Umbilical cord (tissue), 2 donors: ENCODE measurements at places on chromosomes 13 and 19. TPM values are rescaled to one million over a fixed set of nuclear protein-coding genes. Genes with fewer than 3 reads are reported as not detected.

IFNL1 gene
- not detected for total RNA-seq

ZNF534 gene
- 6.5 TPM for total RNA-seq

FARP1 gene
- total RNA-seq = 56.6 TPM

CGB2 gene
- total RNA-seq = 5.5 TPM

KLK4 gene
- 1.4 TPM for total RNA-seq

CCDC8 gene
- total RNA-seq = 61.2 TPM

CEACAM19 gene
- total RNA-seq = not detected

TRPC4 gene
- total RNA-seq = 24.6 TPM

TPTE2 gene
- not detected for total RNA-seq

PKN1 gene
- 59.7 TPM for total RNA-seq

COX7A1 gene
- total RNA-seq = 4.3 TPM

POU2F2 gene
- 2.9 TPM for total RNA-seq

CYP2S1 gene
- 1.2 TPM for total RNA-seq

LYL1 gene
- 13.0 TPM for total RNA-seq

ATP7B gene
- 18.3 TPM for total RNA-seq

F10 gene
- total RNA-seq = 31.3 TPM

AMH gene
- 3.1 TPM for total RNA-seq

DNA sequence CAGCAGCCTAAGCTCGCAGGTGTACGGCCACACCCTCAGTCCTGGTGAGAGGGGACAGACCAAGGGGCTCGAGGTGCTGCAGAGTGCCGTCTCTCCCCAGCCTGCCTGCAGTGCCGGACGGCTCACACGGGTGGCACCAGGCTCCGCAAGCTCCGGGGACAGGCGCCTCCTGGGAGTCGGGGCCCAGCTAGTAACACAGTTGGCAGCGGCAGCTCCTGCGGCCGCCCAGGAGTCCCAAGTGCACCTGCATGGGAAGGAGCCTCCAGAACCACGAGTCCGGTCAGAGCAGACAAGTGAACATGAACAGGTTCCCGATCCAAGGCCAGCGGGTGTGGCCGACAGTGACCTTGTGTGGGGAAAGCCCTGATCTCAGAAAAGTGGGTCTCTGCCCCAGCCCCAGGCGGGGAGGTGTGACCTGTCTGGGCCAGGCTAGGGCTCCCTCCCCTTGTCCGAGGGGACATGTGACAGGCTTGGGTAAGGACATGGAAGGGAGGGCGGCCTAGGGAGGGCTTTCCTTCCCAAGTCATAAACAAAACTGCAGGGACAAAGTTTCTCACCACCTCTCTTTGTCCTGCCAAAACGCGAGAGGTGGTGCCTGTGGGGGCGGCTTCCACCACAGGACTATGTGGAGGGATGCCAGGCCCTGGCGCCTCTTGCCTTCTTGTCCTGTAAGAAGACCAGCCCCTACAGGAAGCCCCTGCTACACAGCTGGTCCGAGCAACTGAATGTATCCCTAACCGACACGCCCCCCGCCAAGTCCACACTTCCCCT, 46.5 kb downstream of the MLLT1 start:
- DNase-seq = peak; percentile 27

DNA sequence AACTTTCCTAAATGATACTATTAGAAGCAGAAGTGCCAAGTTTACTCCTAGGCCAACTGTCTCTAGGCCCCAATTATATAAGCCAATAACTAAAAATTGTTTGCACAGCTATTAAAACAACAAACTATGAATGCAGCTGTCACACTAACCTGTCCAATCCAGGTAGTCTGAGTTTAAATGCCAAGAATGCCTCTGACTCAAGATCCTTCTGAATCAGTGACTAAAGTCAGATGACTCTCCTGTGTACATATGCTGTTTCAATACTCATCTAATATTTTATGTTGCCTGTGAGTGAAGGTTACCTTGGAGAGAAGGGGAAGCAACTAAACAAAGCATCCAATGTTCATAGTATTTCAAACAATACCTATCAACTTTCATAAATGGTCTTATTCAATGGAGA, 257.0 kb downstream of the ENOX1 start:
- no peak for DNase-seq

DNA sequence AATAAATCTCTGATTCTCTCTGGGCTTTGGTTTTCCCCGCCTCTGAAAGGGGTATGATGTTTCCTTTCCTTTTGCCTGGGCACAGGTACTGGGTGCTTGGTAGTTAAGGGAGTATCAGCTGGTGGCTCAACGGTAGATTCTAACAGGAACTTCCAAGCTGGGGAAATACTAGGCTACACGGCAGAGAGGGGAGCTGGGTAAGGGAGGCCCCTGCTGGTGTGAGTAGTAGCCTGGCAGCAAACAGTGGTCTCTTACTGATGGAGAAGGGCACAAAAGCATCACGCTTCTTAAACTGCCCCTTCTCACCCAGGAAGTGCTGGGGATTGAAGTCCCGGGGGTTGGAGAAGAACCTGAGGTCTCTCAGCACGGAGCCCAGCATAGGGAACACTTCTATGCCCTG, 26.9 kb upstream of the CYP2A7 start:
- no peak for DNase-seq

GRCh38 chr13:98494769-98495168, 82.1 kb downstream of the STK24 start:
- DNase-seq = no peak

GRCh38 chr13:114088234-114088633, 44.2 kb downstream of the RASA3 start:
- no peak for DNase-seq

- peak; percentile 61 for DNase-seq
Observed at GRCh38 chr13:45396533-45397095, 21.6 kb downstream of the SLC25A30 start.

DNA sequence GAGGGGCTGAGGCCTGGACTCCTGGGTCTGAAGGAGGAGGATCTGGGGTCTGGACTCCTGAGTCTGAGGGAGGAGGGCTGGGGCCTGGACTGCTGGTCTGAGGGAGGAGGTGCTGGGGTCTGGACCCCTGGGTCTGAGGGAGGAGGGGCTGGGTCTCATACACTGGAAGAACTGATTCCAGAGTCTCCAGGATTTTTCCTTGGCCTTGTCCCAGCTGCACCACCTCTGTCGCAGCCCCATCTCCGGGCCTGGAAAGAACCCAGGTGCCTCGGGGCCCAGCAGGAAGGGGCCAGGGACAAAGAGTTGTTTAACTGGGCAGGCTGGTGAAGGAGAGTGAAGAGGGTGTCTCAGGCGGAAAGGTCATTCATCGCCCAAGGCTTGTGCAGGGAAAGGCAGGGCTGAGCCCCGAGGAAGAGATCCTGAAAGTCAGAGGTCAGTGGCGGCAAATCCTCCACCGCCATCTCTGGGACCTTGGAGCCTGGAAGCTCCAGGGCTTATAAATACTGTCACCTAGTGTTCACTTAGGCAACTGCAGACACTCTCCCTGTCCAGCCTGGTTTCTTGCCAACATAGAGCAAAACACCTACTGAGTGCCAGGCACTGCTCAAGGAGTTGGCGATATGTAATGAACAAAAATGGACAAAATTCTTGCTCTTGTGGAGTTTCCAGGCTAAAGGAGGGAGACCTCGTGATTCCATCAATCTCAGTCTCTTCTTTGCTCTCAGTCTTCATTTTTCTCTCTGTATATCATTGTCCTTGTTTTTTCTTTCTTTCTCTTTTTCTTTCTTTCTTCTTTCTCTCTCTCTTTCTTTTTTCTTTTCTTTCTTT, 4.4 kb upstream of the KCNN4 start:
- peak; percentile 65 for DNase-seq

GRCh38 chr19:2575734-2576481, 100.0 kb downstream of the GADD45B start:
- no peak for DNase-seq

- no peak for DNase-seq
Observed at GRCh38 chr13:20271441-20271840, 39.3 kb upstream of the GJB6 start.

DNA sequence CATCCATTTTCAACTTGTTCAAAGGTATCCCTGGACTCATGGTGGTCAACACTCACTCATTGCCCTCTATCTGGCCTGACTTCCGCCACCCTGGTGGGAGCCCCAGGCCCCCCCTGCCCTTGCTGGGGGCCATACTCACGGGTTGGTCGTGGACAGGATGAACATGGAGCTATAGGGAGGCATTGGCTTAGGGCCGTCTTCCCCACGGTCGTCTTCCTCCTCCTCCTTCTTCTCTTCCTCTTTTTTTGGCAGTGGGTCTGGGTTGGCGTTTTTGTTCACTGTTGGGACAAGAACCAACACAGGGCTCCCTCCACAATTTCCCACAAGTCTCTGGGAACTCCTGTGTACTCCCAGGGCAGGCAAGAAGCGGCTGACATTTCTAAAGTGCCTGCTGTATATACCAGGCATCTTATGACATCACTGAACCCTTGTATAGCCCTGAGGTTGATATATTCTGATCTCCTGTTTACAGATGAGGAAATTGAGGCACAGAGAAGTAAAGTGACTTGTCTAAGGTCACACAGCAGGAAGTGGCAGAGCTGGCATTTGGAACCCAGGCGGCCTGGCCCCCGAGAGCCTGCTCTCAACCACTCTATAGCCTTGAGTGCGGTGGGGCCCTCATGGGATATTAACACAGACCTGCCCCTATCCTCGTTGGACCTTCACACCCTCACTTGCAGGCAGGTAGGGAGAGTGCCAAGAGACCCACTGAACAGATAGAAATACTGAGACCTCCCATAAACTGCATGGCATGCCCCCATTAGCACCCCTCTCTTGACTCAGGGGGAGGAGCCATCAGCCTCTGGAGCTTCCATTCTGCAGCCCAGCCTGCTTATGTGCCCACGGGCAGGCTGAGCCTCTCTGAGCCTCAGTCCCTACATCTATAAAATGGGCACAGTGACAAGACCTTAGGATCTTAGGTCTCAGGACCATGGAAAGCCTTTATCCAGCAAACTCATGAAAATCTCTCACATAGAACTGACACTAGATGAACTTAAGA, 135.0 kb downstream of the IER2 start:
- DNase-seq = no peak

DNA sequence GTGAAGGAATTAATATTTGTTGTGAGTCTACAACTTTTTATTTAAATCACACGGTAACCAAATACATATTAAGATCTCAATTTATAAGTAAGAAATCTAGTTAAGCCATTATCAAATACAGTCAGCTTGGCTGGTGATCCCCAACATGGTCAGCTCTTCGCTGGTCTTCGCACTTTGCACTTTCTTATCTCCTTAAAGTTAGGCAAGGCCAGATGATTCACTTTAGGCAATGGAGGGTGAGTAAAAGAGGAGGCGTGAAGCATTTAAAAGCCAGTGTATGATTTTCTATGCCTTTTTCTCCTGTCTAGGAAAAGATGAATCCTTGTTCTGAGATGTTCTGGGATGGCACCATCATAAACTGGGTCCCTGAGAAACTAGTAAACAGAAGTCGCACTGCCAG, 793.7 kb upstream of the ARGLU1 start:
- DNase-seq = no peak

GRCh38 chr13:93388701-93389100, 162.1 kb downstream of the GPC6 start:
- no peak for DNase-seq

GRCh38 chr13:22915442-22916082, 265.2 kb upstream of the SGCG start:
- peak; percentile 83 for DNase-seq

DNA sequence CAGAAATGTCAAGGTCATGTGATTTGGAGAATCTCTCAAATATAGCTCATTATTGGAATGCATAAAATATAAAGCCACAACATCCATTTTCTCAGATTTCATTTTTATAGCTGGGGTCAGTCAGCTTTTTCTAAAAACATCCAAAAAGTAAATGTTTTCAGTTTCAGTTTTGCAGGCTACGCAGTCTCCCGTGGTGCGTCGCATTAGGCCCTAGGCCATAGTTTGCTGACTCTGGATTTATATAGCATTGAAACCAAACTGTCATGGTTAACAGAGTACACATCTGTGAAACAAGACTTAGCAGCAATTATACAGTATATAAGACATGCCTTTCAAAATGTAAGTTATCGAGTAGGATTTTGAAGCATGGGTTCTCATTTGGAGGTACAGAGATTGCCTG, 140.0 kb downstream of the IRS2 start:
- no peak for DNase-seq

- peak; percentile 74 for DNase-seq
Observed at GRCh38 chr13:51152701-51153100, 41.6 kb upstream of the C13orf42 start.

- peak; percentile 21 for DNase-seq
Observed at GRCh38 chr19:29596885-29597525, 9.1 kb upstream of the POP4 start.

DNA sequence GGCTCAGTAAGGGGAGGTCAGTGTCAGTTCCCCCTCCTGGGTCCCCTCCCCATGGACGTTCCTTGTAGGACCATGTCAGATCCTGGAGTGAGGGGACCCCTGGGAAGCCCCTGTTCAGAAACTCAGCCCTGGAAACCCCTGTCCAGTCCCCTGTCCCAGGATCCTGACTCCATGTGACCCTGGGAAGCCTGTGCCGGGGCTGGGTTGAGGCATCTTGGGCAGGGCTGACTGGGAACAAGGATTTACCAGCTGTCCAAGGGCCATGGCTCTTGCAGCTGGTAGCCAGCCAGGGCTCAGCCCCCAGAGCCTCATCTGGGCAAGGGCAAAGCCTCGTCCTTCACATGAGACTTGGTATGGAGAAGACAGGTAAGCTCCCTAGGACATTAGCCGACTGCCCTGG, 25.1 kb downstream of the CEACAM4 start:
- DNase-seq = no peak

DNA sequence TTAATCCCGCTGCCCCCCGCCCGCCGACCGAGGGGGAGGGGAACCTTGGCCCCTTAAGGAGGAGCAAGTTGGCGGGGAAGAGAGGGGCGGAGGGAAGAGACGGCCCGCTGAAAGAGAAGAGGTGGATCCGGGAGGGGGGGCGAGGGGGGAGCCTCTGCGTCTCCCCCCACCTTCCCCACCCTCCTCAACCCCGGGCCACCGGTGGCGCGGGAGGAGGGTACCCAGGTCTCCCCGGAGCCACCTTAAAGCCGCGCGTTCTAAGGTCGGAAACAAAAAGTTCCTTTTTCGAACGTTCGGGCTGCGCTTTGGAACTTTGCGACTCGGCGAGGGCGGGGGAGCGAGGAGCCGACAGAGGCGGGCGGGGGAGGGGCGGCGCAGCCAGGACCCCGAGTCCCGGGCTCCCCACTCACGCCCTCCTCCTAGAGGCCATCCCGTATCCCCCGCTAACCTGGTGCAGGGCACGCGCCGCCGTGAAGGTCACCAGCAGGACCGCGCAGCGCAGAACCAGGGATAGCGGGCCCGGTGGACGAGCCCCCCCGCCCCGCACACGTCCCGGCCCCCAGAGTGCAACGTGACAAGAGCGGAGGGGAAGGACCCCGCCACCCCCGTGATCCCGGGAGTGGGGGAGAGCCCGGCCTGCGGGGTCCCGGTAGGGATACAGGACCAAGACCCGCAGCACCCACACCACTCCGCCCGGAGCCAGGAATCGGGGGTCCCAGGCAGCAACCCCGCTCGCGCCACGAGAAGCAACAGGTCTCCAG, 659 bp downstream of the ERF start:
- DNase-seq = peak; percentile 84

- no peak for DNase-seq
Observed at GRCh38 chr13:24027494-24027893, 130.2 kb upstream of the C1QTNF9B start.

DNA sequence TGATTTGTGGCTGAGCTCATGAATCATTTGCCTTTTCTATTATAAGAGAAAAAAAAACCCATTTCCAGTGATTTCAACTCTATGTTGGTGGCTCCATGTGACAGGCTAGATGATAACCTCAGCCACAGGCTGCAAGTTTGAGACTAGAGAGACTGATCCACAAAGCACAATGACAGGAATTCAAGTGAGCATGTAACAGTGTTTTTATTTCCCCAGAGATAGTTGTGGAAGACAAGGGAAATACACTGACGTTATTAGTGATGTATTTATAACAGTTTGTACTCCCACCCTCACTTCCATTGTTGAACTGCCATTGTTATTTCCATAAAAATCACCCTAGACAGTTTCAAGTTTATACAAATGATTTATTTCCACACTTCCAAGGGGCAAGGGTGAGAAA, 27.9 kb upstream of the EDNRB start:
- no peak for DNase-seq
